ENCODE measurements at places on chromosomes 13 and 19.

- no peak for DNase-seq
These were observed 31.0 kb upstream of the COX7A1 start for GRCh38 chr19:36183245-36183628.

- DNase-seq: no peak
These were observed 102.0 kb downstream of the FOXO1 start for GRCh38 chr13:40564342-40565001.

GRCh38 chr19:35958660-35959039 is 22.5 kb downstream of the LRFN3 start:
- no peak for DNase-seq

- peak; percentile 45 for DNase-seq
These were observed 68.0 kb upstream of the GPR183 start for GRCh38 chr13:99374994-99375737.

DNA sequence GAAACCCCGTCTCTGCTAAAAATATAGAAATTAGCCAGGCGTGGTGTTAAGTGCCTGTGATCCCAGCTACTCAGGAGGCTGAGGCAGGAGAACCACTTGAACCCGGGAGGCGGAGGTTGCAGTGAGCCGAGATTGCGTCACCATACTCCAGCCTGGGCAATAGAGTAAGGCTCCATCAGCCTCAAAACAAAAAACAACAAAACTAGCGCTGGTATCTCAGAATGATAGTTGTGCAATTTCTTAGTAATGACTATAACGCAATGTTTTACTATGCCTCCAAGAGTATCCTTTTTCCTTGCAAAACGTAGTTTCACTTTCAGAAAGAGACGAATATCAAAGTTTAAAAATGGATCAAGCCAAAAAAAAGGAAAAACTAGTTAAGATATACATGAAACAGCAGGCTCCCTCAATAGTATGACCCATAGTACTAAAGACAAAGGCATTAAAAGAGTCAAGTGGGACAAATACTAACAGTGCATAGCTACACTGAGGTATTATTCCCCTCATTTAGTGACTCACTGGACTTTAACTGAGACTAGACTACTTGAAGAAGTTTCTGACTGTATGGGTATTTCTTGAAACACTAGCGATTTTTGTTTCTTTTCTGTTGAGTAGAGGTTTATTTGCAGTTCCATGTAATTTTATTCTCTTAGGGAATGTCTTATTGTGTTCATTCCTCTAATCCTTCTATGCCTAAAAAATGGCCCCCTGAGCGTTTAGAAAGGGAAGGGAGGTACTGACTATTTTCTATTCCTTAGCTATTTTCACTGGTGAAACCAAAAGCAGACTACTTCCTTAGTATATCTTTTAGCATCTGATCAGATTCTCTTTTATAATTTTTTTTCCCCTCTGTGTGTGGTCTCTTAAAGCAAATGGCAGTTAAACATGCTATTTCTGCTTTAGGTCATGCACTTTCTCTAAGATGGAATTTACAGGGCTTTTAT is 10.4 kb upstream of the ITM2B start:
- peak; percentile 66 for DNase-seq

GRCh38 chr19:6576869-6577475 is 14.0 kb downstream of the CD70 start:
- DNase-seq: no peak

- no peak for DNase-seq
These were observed 15.6 kb downstream of the NUCB1 start for GRCh38 chr19:48915757-48916156.

GRCh38 chr13:41588899-41589298 is 131.5 kb downstream of the RGCC start:
- DNase-seq: peak; percentile 64

DNA sequence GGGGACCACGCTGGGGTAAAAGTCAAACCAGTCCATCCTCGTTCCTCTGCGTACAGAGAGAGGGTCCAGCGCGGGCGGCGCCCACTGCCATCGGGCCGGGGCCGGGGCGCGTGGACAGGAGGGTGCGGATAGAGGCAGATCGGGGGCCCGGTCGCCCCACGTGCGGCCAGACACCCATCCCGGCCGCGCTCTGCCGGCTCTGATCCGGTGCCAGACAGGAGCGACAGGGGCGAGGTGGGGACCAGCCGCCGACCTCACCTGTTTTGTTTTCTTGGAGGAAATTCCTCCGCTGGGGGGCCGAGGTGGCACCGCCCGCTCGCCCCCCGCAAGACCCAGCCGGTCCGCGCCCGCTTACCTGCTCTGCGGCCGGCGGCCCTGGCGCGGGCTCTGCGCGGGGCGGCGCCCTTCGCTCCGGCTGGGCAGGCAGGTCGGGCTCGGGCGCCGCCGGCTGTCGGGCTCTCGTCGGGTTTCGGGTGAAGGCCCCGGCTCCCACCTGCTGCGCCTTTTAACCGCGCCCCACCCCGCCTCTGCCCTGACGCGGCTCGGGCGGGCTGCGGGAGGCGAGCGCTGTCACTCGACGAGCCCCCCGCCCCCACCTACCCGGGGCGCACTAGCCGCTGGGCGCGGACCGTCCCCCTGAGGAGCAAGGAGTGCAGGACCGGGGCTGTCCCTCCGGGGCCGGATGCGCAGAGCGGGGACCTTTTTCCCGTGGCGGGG is at the start of gene GJB6:
GJB6 (minus strand) TSS at position 481 of the 717 bp plus-strand sequence. CDS start 8,839 bp downstream, outside the sequence.
- no peak for DNase-seq

- DNase-seq: peak; percentile 79
These were observed 7.7 kb downstream of the ARHGAP45 start for GRCh38 chr19:1074544-1075283.

DNA sequence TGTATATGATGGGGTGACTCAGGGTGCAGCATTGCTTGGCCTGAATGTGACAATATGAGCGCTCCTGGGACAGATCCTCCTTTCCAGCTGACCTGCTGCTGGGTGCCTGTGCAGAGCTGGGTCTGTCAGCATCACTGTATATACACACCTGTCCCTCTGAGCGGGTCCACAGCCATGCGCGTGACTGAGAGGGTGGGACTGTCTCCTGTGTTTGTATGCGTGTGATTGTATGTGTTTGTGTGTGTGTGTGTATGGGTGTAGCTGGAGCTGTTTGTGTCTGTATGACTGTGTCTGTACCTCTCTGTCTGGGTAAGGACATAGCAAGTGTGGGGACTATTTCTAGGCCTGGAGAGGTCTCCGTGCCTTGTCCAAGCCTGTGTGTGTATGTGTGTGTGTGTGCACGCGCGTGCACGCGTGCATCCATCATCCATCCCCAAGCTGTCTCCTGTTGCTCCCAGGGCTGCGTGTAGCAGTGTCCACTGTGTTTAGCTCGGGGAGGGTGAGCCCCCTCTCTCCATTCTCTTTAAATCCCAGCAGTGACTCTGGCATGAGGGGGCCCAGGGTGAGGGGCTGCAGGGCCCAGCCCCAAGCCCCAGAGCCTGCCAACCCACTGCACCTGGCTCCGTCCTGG is 8.3 kb downstream of the IGLON5 start:
- DNase-seq: no peak

GRCh38 chr19:35261356-35262100 is 7.2 kb upstream of the USF2 start:
- no peak for DNase-seq

- no peak for DNase-seq
These were observed 280.6 kb downstream of the SHISA2 start for GRCh38 chr13:25771202-25771601.

DNA sequence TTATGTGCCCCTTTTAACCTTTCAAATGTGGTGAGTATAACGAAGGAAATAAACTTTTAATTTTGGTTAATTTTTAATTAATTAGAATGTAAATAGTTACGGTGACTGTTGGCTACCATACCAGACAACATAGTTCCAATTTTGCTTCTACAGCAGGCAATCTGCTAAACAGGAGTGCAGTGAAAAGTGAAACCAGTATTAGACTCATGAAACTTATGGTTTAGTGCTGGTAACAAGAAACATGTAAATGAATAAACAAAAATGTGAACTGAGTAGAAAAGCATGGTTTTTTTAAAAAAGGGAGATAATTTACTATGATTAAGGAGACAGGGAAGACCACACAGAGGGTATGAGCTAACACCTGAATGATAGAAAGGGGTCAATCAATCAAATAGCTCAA is 478.4 kb downstream of the PCDH9 start:
- no peak for DNase-seq

GRCh38 chr13:30787738-30788525 is 52.6 kb downstream of the ALOX5AP start:
- peak; percentile 76 for DNase-seq

GRCh38 chr13:44135566-44135965 is 238.1 kb upstream of the SERP2 start:
- no peak for DNase-seq

DNA sequence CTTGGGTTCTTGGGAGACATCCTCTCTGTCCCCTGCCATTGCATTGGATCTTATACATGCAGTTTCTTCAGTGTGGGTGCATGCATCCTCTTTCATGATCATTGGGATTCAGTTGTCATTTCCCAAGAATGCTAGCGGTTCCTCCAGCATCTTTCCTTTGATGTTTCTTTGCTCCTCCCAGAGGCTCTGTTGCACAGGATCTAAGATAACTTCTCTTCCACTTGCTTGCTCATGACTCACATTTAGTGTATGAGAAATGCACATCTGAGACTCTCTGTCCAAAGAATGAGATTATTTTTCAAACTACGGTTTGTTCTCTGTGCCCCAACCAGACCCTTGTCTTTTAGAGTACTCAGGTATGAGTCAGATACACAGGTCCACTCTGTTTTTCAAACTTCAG is 197.1 kb downstream of the NDFIP2 start:
- DNase-seq: no peak

DNA sequence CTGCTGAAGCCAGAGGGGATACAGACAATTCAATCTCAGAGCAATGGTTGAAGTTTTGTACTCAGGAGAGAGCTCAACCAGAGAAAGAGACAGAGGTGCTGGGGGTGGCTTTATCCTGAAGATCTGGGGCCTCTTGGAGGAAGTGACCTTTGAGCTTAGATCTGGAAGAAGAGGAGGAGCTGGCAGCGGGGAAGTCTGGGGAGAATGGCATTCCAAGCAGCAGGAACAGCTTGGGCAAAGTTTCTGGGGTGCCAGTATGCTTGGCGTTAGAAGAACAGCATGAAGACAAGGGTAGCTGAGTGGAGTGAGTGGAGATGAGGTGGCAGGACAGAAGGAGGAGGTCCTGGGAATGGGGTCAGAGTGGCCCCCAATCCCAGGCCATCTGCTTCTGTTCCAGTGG is 11.3 kb downstream of the MAST3 start:
- no peak for DNase-seq

DNA sequence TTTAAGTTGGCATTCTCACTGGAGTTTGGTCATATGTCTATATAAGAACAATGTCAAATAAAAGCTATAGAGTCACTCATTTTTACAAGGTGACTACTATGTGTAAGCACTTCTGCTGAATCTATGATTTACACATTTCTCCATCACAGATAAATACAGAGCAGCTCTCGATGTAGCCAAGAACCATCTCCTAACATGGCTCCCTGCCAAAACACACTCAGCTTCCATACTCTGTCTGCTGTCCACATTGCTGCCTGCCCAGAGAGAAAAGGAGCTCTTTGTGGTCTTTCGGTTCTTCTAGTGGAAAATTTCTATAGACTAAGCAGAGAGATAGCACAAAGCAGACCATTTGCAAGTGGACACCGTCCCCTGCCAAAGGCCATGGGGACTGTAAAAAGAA is 190.9 kb upstream of the KLF12 start:
- no peak for DNase-seq
